ENCODE measurements at places on chromosomes 13 and 19.

DNA sequence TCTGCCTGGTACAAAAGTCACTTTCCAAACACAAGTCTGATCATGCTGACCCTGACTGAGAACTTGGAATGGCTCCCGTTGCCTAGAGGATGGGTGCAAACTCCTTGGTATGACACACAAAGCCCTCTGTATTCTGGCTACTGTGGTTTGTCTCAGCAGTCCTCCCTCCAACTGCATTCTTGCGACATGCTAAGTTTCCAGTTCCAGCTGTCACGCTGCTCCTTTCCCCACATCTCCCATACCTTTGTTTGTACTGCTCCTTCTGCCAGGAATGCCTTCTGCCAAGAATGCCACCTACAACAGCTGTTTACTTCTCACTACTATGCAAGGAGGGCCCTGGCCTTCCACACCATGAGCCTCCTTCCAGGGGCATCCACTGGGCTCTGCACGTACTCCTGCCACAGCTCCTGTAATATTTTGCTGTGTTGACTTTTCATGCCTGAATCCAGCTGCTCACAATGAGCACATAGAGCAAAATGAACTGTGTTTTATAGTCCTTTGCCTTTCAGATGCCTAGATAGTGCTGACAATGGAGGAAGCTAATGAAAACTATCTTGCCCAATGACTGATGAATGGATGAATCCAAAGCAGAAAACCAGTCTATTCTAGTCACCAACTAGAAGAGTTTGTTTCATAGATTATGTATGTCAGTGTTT lies 543.7 kb downstream of the EFNB2 start:
- DNase-seq, result no peak

DNA sequence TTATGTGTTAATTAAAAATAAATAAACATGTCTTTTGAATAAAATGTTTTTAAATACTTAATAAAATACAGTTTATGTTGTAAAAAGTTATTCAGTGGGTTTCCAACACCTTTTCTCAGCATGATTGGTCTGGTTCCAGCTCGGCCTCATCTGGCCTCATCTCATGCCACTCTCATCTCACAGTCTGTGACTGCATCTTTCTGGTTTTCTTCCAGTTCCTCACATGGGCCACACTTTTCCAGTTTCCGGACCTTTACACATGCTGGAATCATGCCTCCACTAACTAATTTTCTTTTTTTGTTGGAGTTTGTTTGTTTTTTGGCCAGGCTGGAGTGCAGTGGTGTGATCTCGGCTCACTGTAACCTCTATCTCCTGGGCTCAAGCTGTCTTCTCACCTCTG lies 82.5 kb downstream of the RUBCNL start:
- DNase-seq, result no peak

DNA sequence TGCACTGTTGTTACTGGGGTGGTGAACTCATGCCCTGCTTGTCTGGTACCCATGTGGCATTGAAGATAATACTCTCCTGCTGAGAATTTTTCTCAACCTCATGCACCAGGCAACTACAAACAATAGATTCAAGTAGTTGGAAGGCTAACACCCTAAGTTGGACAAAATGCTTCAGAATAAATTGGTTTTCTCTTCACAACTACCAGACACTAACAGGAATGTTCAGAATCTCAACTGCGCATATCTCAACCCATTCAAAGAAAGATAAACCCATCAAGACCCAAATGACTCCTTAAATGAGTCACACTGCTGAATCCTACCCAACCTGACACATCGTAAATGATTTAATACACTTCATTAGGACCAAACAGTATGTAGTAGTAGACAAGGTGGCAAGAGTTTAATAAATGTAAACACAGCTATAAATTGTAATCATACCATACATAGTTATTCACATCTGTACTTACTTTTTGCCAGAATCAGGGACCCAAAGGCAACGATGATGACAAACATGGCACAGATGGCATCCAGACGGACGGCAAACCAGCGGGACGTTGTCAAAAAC lies 227.4 kb downstream of the ABCC4 start:
- no peak for DNase-seq

GRCh38 chr19:27744926-27745768 lies 1467.8 kb downstream of the UQCRFS1 start:
- DNase-seq, result no peak

- DNase-seq, result no peak
Measured at GRCh38 chr13:41004875-41005693, 14.0 kb downstream of the ELF1 start.

DNA sequence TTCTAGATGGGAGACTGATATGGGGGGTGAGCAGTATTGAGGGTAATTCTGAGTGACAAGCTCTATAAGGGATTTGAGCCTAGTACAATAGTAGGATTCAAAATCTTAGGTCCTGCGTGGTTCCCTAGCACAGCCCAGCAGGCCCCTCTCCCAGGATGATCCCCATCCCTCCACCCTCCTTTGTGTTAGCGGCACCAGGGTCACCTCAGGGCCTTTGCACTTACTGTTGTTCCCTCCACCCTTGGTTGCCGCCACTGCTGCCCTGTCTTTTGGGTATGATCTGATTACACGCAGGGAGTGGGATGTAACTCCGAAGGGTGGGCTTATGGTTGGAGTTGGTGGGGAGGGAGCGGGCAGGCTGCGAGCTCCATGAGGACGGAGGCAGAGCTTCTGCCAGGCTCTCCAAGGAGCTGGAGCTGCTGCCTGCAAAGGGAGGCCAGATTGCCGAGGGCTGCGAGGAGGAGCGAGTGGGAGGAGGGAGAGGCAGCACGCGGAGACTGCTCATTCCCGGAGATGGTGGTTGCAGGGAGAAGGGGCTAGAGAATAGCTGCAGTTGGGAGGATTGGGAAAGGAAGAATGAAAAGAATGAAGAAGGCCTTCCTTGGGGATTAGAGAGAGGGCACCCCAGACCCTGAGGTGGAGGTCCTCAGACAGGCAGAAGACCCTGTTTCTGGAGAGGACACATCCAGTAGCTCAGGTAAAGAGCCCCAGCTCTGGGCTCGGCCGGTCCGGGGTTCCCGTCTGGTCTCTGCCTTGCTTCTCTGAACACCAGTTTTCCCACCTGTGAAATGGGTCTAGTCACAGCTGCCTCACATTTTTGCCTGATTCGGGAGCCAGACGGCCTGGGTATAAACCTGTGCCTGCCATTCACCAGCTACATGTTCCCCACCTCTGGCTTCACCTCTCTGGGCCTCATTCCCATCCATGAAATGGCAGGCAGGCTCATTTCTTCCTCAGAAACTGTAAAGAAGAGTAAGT lies 5.2 kb downstream of the NACC1 start:
- DNase-seq, result no peak

- DNase-seq, result no peak
Measured at GRCh38 chr19:52662631-52663030, 24.5 kb upstream of the ZNF83 start.

GRCh38 chr13:30319655-30320054 lies 12.3 kb upstream of the KATNAL1 start:
- DNase-seq, result no peak

DNA sequence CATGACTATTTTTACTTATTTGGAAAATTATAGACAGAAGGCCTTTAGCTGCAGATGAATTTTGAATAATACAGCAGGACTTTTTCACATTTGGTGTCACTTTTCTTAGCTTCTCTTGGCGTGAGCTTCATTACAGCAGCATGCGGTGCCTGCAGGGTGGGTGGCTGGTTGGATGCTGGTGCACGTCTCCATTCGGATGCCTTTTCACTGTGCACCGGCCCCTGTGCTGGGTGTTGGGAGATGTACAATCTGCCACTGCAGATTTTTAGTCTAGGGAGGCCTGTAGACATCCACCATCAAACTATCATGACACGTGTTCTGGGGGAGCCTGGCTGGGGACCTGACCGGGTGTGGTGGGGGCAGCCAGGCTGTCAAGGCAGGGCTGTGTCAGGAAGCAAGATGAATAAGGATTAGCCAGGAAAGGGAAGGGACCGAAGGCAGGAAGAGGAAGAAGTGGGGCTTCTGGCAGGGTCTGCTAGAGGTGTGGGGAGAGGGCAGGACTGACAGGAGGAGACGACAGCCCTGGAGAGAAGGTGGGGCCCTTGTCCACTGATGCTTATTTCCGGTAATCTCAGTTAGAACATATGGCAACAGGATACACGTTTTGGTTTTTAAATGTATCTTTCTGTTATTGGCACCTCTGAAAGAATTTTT lies 88.8 kb downstream of the ARHGEF7 start:
- DNase-seq, result no peak

All from AG09319 (cell line).